Glomerular endothelial cell (primary cell): ENCODE measurements at places on chromosomes 16 and 17. TPM values are rescaled to one million over a fixed set of nuclear protein-coding genes. Genes with fewer than 3 reads are reported as not detected.

Gene TMEM100
- 0.12 TPM in 1 of 2 replicates, not detected in the other for total RNA-seq

Gene NUBP1
- total RNA-seq: 13.4 and 31.0 TPM in 2 replicates

Gene KCNH4
- total RNA-seq: 0.05 and 0.70 TPM in 2 replicates

Gene SECTM1
- 1.1 and 2.7 TPM in 2 replicates for total RNA-seq

Gene SHISA9
- 0.47 and 1.8 TPM in 2 replicates for total RNA-seq

Gene FOXN1
- not detected in 2 replicates for total RNA-seq

Gene DHRS7B
- 12.6 and 27.4 TPM in 2 replicates for total RNA-seq
